ENCODE measurements at places on chromosomes 2 and 18.

DNA sequence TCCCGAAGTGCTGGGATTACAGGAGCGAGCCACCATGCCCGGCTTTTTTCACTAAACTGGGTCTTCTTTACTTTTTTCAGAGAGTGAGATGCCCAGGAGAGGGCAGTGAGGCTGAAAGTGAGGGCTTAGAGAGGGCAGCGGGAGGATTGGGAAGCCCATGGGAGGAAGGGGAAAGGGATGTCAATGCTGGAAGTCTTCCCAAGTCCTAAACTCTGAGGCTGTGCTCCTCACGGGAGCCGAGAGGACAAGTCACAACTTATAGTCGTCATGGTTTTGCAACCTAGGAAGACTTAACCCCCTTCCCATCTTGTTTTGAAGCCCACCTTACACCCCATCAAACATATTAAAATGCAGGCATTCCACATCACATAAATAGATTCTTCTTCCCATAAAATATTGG, 15.1 kb upstream of the MEP1B start:
- DNase-seq: no peak

DNA sequence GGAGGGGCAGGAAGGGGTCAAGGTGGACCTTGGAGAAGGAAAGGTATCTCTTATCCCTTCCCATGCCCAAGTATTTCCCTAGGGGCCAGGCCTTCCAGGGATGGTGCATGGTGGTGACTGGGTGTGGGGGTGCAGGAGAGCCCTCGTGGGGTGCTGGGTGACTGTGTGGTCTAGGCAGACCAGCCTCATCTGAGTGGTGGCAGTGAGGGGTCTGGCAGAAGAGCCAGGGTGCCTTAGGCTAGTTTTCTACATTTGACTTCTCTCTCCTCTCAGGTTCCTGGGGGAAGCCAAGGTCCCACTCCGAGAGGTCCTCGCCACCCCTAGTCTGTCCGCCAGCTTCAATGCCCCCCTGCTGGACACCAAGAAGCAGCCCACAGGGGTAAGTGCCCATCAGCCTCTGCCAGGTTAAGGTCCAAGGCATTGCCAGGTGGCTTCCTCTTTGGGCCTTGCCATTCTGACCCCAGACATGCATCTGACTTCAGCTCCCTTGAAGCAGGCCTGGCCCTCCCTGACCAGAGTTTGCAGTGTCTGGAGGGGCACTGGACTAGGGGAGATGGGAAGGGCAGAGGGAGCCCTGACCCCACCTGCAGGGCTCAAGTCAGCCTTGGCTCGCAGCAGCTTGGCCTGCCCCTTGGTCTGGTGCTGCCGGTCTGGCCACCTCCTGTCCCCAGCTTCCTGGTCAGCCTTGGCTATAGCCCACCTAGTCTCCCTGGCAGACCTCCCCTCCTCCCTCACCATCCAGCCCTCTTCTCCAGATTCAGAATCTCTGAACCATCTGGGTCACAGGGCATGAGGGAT, 49.8 kb downstream of the DYSF start:
- DNase-seq: no peak

- DNase-seq: no peak
Measured at GRCh38 chr2:62477573-62477972, 28.4 kb downstream of the TMEM17 start.

- DNase-seq: no peak
Measured at GRCh38 chr2:19899985-19900930, 1.5 kb downstream of the TTC32 start.

GRCh38 chr2:137947728-137948336, 16.4 kb upstream of the HNMT start:
- DNase-seq: peak; percentile 81

GRCh38 chr2:169104848-169105247, 35.5 kb downstream of the DHRS9 start:
- DNase-seq: no peak

DNA sequence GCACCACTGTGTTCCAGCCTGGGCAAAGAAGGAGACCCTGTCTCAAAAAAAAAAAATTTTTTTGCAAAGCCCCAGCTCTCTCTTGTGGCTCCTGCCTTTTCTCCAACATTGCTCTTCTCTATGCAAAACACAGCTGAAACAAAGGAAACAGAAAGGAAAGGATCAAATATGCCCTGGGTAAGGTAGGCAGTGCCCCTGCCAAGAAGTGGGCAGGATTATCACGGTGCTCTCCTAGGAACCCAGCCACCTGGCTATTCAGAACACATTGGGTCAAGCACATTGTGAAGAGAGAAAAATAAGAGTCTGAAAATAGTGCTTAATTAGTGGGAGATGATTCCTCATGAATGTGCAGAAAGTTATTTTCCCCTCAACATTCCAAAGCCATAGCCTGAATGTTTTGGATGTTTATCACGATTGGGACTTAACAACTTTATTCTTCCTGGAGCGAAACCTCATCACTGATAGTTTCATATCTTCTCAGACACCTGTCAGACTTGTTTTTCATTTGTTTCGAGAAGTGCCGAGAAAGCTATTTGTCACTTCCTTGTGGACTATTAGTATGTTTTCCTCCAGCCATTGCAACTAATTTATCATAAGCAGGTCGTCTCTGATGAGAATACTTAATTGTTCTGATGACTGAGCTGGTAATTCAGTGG, 42.7 kb upstream of the RPL31 start:
- DNase-seq: no peak

DNA sequence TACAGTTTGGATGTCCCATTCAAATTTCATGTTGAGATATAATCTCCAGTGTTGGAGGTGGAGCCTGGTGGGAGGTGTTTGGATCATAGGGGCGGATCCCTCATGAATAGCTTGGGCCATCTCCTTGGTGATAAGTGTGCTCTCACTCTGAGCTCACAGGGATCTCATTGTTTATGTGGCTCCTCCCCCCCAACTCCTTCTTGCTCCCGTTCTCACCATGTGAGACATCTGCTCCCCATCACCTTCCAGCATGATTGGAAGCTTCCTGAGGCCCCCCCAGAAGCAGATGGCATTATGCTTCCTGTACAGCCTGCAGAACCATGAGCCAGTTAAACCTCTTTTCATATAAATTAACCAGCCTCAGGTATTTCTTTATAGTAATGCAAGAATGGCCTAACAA, 3.0 kb upstream of the INPP1 start:
- no peak for DNase-seq

- no peak for DNase-seq
Measured at GRCh38 chr2:39107156-39107555, 13.7 kb downstream of the SOS1 start.

- peak; percentile 91 for DNase-seq
Measured at GRCh38 chr2:27703638-27704341, 40.1 kb downstream of the SLC4A1AP start.

- peak; percentile 46 for DNase-seq
Measured at GRCh38 chr2:164126960-164127660, 391.3 kb upstream of the FIGN start.

- no peak for DNase-seq
Measured at GRCh38 chr2:241350530-241350877, 5.6 kb upstream of the FARP2 start.

- no peak for DNase-seq
Measured at GRCh38 chr2:119126650-119127049, 31.9 kb downstream of the C1QL2 start.

DNA sequence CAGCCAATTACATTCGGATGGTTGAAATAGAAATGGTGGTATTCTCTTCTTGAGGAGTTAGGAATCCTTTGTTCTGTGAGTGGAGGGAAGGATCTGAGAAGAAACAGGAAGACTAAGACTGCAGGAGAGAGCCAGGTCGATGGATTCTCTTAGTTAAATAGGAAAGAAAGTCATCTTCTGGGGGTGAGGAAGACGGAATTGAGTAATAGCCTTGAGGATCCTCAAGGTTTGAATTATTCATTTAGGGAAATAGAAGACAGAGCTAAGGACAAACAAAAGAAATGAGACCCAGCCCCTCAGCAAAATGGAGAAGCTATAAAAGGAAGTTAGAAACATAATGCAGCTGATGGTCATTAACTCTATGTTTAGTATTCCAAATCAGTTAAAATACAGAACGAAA, 1.8 kb downstream of the LAPTM4A start:
- DNase-seq: peak; percentile 34

DNA sequence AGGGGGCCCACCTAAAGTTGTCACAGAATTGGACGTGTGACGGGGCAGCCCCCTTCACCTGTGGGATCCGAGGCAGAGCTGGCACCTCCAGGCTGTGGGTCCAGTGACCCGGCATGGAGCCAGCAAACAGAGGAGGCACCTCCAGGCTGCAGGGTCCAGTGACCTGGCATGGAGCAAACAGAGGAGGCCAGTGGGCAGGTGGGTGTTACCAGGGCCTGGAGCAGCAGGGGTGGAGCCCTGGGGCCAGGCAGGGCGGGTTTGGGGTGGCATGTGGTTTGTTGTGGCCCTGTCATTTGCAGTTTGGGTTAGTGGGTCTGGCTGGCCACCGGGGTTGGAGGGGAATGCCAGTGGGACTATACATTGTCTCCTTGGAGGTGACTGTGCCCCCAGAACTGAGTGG, 68.2 kb downstream of the HPCAL1 start:
- no peak for DNase-seq

DNA sequence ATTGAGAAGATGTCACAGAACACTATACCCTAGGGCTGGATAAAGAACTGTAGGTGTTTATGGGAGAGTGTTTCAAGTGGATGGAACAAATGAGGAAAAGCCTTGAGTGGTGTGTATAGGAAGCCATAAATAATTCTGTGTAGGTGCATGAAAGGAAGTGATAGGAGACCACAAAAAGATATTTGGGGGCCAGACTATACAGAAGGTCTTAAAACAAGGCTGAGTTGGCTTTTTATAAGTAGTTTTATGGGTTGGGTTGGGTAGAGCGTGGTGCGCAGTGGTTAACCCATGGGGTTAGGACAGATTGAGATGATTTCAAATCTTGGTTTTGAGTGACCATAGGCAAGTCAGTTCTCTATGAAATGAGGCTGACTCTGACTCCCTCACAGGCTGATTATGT, 110.5 kb downstream of the PKP4 start:
- DNase-seq: no peak

GRCh38 chr18:26052505-26052904, 37.9 kb downstream of the SS18 start:
- DNase-seq: no peak

DNA sequence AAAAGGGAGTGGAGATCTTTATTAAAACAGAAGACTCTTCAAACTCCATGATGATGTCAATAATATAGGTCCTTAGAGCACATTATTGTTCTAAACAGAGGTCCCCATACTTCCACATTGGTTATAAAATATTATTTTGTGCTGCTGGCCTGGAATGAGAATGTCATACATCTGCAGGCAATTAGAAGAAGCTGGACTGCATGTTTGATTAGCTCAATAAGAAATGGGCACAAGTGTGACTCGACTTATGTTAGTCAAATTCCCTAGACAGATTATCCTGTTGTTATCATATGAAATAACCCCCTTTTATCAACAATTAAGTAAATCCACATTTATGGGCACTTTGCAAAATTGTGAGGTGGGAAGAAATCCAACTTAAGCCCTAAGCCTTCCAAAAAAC, 8.8 kb downstream of the EFEMP1 start:
- DNase-seq: no peak

DNA sequence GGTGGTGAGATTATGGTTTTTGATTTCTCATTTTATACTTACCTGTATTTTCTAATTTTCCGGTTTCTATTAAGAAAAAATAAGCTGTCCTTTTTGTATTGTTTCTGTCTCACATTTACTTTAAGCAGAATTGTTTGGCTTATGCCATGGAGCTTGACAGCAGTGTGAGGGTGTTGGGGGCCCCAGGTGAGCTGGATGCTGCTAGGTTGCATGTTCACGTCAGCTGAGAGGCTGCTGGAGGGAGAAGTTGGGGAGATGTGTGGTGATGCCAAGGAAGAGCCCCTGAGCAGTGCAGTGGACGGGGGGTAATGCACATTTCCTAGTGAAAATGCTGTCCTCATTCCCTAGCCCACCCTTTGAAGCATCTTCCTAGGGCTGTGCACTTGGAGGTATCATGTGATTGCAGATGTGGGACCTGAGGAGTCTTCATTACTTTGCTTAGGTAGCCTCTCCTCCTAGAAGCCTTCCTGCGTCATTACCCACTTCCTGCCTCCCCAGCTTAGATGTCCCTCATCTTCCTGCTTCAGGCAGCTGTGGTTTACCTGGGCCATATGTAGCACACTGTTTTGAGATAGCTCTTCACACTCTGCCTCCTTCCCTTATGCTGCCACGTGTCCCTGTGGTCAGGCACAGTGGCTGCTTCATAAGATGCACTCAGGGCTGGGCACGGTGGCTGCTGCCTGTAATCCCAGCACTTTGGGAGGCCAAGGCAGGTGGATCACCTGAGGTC, 16.2 kb downstream of the ATG16L1 start:
- DNase-seq: no peak

DNA sequence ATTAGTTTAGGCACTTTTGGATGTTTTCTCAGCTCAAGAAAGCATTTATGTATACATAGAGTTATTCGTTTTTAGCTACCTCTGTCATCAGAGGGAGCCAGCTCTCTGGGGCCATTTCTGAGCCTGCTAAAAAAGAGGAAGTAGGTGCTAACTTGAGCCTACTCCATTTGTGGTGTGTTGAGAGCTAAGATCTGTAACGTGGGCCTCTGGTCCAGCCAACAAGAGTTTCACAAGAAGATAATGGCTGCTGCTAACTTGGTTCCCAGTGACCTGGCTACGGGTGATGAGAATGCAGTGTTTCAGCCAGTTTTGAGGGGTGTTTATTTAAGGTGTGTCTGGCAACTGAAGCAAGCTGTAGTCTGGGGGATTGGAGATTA, 182.5 kb downstream of the PRKCE start:
- no peak for DNase-seq

GRCh38 chr2:9297807-9298206, 91.2 kb downstream of the ASAP2 start:
- no peak for DNase-seq

- no peak for DNase-seq
Measured at GRCh38 chr18:34647251-34647650, 62.8 kb upstream of the DTNA start.

GRCh38 chr18:58476022-58476421, 152.9 kb downstream of the ALPK2 start:
- DNase-seq: no peak

GRCh38 chr2:189440644-189440946, 679 bp upstream of the WDR75 start:
- no peak for DNase-seq

- DNase-seq: no peak
Measured at GRCh38 chr2:226874749-226875148, 38.9 kb downstream of the RHBDD1 start.

DNA sequence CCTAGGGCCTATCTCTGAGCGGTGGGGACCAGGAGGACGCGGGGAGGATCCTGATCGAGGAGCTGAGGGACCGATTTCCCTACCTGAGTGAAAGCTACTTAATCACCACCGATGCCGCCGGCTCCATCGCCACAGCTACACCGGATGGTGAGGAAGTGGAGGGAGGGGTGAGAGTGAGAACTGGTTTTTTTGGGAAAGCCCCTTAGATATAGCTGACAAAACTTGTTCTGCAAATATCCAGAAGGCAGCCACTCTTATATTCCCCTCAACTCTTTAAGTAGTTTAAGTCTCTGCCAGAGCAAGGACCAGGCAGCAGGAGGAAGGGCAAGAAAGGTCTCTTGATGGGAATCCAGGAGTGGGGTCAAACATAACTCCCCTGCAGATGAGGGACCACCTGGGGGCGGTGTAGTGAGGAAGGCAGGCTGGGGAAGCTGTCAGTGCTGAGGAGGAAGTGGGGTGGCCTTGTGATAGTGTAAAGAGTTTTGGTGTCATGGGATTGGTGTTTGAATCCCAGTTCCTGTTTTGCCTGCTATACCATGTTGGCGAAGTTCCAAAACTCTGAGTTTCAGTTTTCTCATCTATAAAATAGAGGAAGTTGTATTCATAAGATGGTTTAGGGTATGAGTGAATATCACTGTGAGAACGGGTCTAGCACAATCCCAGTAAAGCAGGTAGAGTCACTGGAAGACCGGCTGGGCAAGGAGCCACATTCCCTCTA, 3.4 kb downstream of the NAGK start:
- no peak for DNase-seq

GRCh38 chr18:35917043-35917442, 55.4 kb upstream of the RMP24 start:
- DNase-seq: no peak
